ENCODE measurements at places on chromosomes 2 and 18. TPM values are rescaled to one million over a fixed set of nuclear protein-coding genes. Genes with fewer than 3 reads are reported as not detected.

Gene AKAIN1
- polyA plus RNA-seq = not detected

Gene SLC40A1
- polyA plus RNA-seq = 32.2 TPM

Gene STON1
- 5.9 TPM for polyA plus RNA-seq

Gene SIX2
- 0.77 TPM for polyA plus RNA-seq

Gene PROKR1
- polyA plus RNA-seq = 0.02 TPM

Measured in right cardiac atrium (tissue), 5 donors.